Progenitor cell of endocrine pancreas (in vitro differentiated cells): ENCODE measurements at places on chromosomes 6 and 20. TPM values are rescaled to one million over a fixed set of nuclear protein-coding genes. Genes with fewer than 3 reads are reported as not detected.
A peak's percentile ranks its signal among the peaks of the same experiment; 100 is the strongest.

Gene BEND3
- total RNA-seq: 22.4 and 23.6 TPM in 2 replicates

- no peaks in the 10 kb centered on the region for H3K36me3 ChIP-seq
- H3K4me3 ChIP-seq: no peak overlapping the region
- peaks cover 3% of the 10 kb centered on the region for H3K4me1 ChIP-seq
- no peak for DNase-seq
These were observed 4.1 kb downstream of the CCDC170 start for GRCh38 chr6:151497905-151498304.

Gene LAMP5
- total RNA-seq: not detected in 2 replicates

Gene OOEP
- total RNA-seq: not detected in 2 replicates

Gene RWDD1
- 35.8 and 36.2 TPM in 2 replicates for total RNA-seq

Gene HEBP2
- total RNA-seq: 67.7 and 73.2 TPM in 2 replicates

Gene PTCRA
- total RNA-seq: not detected in 2 replicates

DNA sequence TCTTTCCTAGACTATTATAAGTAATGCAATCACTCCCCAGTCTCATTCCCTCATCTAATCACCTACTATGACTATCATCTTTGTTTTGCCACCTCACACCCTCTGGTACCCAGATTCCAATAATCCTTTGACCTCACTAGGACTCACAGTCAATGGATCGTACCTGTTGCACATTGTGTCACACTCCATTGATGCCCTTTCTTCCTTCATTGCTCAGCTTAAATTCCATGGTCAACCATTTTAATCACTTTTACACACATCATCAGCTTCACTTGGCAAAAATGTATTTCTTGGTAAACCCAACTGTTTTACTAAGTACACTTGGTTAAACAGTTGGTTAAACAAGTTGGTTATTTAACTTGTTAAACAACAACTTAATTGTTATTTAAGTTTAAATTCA, 44.0 kb downstream of the CEP162 start:
- no peaks in the 10 kb centered on the region for H3K4me1 ChIP-seq
- H3K27me3 ChIP-seq: no peaks in the 10 kb centered on the region
- no peak for DNase-seq

Gene CCR6
- total RNA-seq: not detected in 2 replicates

GRCh38 chr6:149273318-149273717, 44.2 kb upstream of the TAB2 start:
- DNase-seq: no peak
- no peaks in the 10 kb centered on the region for H3K4me1 ChIP-seq
- no peaks in the 10 kb centered on the region for H3K36me3 ChIP-seq
- no peak overlapping the region for H3K27ac ChIP-seq
- peaks cover 4% of the 10 kb centered on the region for H3K27me3 ChIP-seq
- H3K4me3 ChIP-seq: no peak overlapping the region

DNA sequence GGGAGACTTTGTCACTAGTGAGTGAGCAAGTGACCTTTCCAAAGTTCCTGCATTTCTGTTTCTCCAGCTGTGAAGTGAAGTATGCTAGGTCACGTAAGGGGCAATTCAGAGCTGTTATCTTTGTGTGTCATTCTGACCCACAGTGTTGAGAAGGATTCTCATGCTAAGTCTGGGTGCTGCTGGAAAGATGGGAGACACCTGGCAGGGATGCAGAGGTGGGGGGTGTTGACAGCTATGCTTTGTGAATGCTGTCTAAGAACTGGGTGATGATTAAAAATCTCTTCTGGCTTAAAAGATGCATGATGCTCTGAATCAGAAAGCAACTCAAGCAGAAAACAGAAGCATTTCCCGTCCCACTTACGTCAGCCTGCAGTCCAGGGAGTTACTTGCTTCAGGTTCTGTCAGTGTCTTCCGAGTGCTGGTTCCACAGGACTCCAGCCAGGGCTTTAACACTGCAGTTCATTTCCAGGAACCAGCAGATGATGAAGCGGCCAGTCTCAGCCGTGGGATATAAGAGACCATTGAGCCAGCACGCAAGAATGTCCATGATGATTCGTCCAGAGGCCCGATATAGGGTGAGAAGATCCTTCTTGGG, 30.9 kb upstream of the ASXL1 start:
- no peak overlapping the region for H3K4me3 ChIP-seq
- H3K27ac ChIP-seq: peak overlapping the region; percentile 93
- no peak for DNase-seq
- H3K36me3 ChIP-seq: peaks cover 14% of the 10 kb centered on the region
- H3K4me1 ChIP-seq: peaks cover 24% of the 10 kb centered on the region

GRCh38 chr6:135638108-135638507, 140.6 kb upstream of the AHI1 start:
- H3K36me3 ChIP-seq: no peaks in the 10 kb centered on the region
- peaks cover 12% of the 10 kb centered on the region for H3K4me1 ChIP-seq
- H3K4me3 ChIP-seq: no peak overlapping the region
- H3K27me3 ChIP-seq: no peaks in the 10 kb centered on the region
- DNase-seq: no peak
- no peak overlapping the region for H3K27ac ChIP-seq

DNA sequence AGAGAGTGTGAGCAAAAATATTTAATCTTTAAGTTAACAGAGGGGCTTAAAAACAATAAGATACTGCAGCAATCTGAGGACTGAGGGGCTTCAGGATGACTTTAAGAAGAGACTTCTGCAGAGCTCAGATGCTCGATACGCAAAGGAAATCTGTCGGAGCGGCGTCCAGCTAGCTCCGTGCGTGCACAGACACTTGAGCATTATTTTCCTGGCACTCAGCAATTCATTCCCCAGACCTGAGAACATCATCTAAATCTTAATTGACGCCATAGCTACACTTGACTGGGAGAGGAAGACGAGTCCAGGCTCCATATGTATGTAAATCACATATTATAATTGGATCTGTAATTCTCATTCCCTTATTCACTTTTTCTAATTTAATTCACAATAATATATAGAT, 228.2 kb downstream of the SOD2 start:
- H3K4me1 ChIP-seq: no peaks in the 10 kb centered on the region
- peaks cover 24% of the 10 kb centered on the region for H3K27me3 ChIP-seq
- DNase-seq: no peak
- H3K27ac ChIP-seq: no peak overlapping the region
- H3K36me3 ChIP-seq: no peaks in the 10 kb centered on the region

Gene LTB
- 0.57 TPM in 1 of 2 replicates, not detected in the other for total RNA-seq

Gene KIAA1755
- 0.16 and 0.29 TPM in 2 replicates for total RNA-seq

Gene CABLES2
- total RNA-seq: 20.4 and 21.7 TPM in 2 replicates

DNA sequence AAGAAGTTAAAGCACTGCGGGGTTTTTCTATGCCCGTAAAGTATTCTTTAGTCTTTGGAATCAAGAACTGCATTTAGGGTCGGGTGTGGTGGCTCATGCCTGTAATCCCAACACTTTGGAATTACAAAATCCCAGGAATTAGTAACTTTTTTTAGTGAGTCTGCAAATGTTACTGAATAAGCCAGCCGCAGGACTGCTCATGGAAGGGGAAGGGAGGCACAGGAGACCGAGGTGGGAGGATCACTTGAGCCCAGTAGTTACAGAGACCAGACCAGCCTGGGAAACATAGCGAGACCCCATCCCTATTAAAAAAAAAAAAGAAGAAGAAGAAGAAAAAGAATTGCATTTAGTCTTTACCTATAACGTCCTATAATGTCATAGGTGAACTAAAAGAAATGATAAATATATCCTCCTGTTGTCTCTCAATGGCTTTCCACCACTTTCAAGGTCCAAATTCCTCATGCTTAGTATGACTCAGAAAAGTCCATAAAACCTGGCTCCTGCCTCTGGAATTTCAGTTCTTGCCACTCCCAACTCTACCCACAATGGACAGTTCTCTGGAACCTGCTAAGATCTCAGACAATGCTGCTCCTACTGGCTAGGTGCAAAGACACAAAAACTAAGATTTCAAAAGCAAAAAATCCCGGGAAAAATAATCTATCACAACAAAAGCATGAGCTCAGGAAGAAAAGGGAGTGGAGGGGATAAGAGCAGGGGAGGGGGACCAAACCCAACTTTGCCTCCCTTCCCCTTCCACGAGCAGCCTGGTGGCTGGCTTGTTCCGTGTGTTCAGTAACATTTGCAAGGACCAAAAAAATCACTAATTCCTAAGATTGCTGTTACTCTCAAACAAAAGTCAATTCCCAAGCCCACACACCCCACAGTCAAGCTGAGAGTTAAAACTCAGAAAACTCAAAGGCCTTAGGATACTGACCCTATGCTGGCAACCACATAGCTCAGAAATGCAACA, 39.0 kb downstream of the B4GALT5 start:
- no peaks in the 10 kb centered on the region for H3K36me3 ChIP-seq
- H3K4me3 ChIP-seq: peak overlapping the region; percentile 7
- H3K27me3 ChIP-seq: no peaks in the 10 kb centered on the region
- DNase-seq: no peak

Gene DEFB132
- total RNA-seq: not detected in 2 replicates

DNA sequence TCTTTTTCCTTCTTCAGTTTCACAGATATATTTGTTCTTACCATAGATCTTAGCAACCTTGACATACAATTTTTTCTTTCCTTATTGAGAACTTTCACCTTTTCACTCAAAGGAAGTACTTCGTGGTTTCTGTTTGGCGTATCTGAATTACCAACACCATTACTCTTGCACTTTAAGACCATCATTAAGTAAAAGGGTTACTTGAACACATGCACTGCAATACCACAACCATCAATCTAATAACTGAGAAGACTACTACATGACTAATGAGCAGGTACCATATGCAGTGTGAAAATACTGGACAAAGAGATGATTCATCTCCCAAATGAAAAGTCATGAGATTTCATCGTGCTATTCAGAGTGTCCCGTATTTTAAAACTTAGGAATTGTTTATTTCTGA, 21.7 kb upstream of the SENP6 start:
- H3K27me3 ChIP-seq: no peaks in the 10 kb centered on the region
- H3K36me3 ChIP-seq: no peaks in the 10 kb centered on the region
- H3K4me3 ChIP-seq: no peak overlapping the region
- no peak for DNase-seq

Gene DZANK1
- total RNA-seq: 12.5 and 14.0 TPM in 2 replicates

Gene MOG
- total RNA-seq: not detected in 2 replicates

DNA sequence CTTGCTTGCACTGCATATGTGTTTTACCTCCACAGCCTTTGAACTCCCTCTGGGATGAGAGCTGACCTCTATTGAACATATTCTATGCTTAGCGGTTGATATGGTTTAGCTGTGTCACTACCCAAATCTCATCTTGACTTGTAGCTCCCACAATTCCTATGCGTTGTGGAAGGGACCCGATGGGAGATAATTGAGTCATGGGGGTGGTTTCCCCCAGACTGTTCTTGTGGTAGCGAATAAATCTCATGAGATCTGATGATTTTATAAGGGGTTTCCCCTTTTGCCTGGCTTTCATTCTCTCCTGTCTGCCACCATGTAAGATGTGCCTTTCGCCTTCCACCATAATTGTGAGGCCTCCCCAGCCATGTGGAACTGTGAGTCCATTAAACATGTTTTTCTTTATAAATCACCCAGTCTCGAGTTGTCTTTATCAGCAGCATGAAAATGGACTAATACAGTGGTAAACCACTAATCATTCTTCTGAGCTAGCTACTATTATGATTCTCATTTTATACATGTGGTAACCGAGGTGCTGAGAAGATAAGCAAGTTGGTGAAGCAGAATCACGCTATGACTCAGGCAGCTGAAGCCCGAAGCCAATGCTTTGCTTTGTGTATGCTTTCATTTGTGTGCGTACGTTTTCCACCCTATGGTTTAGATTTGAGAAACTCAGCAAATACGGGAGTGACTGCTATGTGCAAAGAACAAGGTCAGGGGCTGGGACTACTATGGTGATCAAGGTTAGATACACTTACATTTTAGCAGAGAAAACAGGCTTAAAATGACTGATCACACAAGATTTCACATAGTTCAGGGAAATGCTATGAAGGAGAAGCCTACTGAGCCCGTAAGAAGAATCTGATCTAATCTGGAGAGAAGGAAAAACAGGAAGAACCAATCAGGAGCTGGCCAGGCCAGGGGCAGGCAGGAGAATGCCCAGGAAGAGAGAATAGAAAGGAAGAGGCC, 363.5 kb downstream of the ESR1 start:
- no peak for DNase-seq
- no peaks in the 10 kb centered on the region for H3K4me1 ChIP-seq
- no peak overlapping the region for H3K4me3 ChIP-seq
- no peaks in the 10 kb centered on the region for H3K27me3 ChIP-seq

Gene SPDEF
- total RNA-seq: 0.62 and 0.65 TPM in 2 replicates

Gene SDC4
- total RNA-seq: 112 and 121 TPM in 2 replicates

DNA sequence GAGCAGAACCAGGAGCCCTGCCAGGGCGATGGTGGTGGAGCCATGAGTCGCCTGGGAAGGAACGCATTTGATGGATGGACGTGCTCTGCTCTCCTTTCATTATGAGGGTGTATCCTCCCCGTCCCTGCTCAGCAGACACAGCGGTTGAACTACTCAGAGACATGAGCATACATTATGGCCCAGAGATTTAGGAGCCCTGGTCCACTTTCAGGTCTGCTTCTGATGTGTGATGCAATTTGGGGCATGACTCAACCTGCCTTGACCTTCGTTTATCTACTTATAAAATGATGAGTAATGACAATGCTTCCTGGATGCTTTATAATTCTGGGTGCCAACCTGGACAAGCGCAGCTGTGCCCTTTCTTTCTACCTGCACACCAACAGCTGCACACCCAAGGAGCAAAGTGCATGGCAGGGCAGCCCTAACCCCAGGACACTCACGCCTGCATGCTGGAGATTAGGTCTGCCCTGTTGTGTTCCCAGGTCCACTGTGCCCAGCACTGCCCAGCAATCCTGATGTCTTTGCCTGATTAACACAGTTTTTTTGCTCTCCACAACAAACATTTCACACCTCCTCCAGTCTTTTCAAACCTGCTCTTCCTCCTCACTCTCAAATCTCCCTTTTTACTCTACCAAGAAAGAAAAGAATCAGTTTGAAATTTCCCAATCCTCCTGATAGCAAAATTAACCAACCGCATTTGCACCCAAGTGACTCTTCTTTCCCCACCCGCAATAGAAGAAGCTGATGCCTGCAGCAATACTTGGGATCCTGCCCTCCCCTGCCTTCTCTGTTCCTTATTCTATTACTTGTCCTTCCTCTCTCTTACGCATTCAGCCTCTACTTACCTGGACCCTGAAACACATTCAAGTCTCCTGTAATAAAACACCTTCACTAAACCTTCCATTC, 81.2 kb downstream of the EZR start:
- H3K36me3 ChIP-seq: no peaks in the 10 kb centered on the region
- H3K27ac ChIP-seq: no peak overlapping the region
- no peak for DNase-seq
- H3K27me3 ChIP-seq: no peaks in the 10 kb centered on the region
